Tibial nerve (tissue), 4 donors: ENCODE measurements at places on chromosomes 3 and 15. TPM values are rescaled to one million over a fixed set of nuclear protein-coding genes. Genes with fewer than 3 reads are reported as not detected.

- DNase-seq = no peak
Measured at GRCh38 chr3:187044206-187044605, 95.1 kb downstream of the RPL39L start.

GRCh38 chr3:186454881-186455703 lies 89.1 kb downstream of the CRYGS start:
- DNase-seq = no peak

- DNase-seq = no peak
Measured at GRCh38 chr3:189040656-189041335, 131.0 kb upstream of the TPRG1 start.

DNA sequence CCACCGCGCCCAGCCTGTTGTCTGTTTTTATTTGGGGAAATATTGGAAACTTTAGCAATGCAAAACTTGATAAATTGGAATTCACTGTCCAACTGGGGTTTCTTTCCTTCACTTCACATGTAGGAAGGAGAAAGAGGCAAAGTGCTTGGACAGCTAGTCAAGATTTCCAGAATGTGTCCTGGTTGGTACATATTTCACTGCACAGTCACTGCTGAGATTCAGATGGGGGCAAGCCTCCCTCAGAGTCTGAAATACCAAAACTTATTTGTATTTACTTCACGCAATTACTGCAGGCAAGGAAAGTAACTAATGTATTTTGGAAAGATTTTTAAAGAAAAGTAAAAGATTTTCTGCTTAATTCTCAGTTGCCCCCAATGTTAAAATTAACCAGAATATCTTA lies 21.0 kb downstream of the LRRC31 start:
- DNase-seq = no peak

- DNase-seq = no peak
Measured at GRCh38 chr3:37912052-37912733, 50.5 kb downstream of the CTDSPL start.

DNA sequence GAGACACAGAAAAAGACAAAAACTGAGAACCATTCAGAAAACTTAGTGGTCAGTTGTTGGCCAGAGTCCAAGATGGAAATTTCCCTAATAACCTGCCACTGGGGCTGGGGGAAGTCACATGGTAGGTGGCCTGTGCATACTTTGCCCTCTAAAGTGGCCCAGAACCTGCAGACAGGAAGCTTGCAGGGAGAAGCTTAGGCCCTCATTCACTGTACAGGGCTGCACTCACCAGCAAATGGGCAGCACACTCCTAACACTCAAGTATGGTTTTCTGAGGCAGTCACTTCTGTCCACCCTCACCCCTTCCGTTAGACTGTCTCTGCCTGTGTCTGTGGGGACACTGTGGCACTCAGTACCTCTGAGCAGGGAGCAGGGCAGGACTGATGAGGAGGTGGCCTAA lies 14.5 kb upstream of the RNU6-1 start:
- DNase-seq = no peak

- no peak for DNase-seq
Measured at GRCh38 chr15:55868707-55869106, 124.7 kb downstream of the NEDD4 start.

- DNase-seq = no peak
Measured at GRCh38 chr3:160956785-160957184, 148.4 kb downstream of the B3GALNT1 start.

DNA sequence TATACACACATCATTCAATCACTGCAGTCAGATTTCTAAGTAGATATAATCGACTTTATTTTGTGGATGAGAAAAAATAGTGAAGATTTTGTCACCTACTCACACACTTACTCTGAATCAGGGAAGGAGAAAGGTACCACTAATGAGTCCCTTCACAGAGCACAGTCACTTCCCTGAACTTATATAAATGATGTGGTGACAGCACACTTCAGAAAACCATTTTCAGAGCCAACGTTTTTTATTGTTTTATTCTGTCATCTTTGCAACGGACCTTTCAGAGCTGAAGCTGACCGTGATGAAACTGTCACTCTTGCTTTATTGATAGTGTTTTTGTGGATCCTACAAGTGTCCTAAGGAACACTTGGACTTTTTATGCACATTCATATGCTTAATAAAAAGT lies 956.6 kb downstream of the SQOR start:
- no peak for DNase-seq

DNA sequence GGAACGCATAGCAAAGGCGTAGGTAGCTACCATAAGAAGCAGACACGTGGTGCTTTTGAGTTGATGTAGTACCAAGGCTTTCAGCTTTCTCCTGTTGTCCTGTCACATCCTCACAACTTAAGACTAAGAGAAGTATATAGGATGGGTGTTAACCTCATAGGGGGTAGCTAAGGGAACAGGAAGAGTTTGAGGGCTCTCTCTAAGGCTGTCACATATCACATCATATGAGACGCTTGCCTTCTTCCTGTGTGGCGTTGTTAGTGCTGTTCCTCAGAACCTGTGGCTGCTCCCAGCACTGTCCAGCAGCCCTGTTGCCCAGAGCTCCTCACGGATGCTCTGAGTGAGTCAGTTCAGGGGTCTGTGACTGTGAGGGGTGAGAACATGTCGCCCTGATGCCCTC lies 14.7 kb downstream of the DHX30 start:
- no peak for DNase-seq

GRCh38 chr3:179450261-179450701 lies 989 bp downstream of the GNB4 start:
- DNase-seq = no peak

GRCh38 chr3:143247073-143247472 lies 127.5 kb downstream of the CHST2 start:
- no peak for DNase-seq

GRCh38 chr3:134563601-134564000 lies 77.7 kb downstream of the CEP63 start:
- DNase-seq = no peak

GRCh38 chr3:13074006-13074375 lies 762 bp upstream of the IQSEC1 start:
- DNase-seq = no peak

GRCh38 chr3:119841808-119842471 lies 60.0 kb downstream of the NR1I2 start:
- DNase-seq = no peak

GRCh38 chr15:38441130-38441519 lies 12.8 kb upstream of the FAM98B start:
- no peak for DNase-seq

- no peak for DNase-seq
Measured at GRCh38 chr3:116179091-116179490, 266.2 kb downstream of the LSAMP start.

- peak; percentile 17 for DNase-seq
Measured at GRCh38 chr3:50089609-50089945, 858 bp downstream of the RBM5 start.

GRCh38 chr3:50602595-50603191 lies 8.9 kb downstream of the CISH start:
- no peak for DNase-seq

DNA sequence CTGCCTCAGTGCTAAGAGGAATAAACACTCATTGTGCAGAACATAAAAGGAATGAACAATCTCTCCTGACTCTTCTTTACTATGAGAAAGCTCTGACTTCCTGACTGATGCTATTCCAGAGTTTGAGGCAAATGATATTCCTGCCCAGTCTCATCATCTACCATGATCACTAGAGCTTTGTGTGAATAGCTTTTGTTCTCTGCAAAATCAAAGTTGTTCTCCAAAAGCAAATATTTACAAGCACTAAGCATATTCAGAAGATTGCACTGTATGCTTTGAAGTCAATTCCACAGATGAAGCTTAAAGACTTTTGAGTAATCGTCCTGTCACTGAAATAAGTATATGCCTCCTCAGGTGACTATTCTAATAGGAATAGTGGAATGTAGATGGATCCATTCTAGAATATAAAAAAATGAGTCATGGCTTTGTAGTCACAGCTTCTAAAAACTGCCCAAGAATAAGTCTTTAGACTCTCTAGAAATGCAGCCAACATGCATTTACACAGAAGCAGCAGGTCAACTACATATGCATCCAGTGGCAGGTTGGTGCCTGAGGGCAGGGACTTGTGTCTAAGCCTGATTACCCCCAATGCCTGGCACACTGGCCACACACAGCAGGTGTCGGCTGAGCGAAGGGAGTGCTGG lies 34.6 kb downstream of the TNFAIP8L3 start:
- no peak for DNase-seq

- no peak for DNase-seq
Measured at GRCh38 chr3:71311661-71312046, 271.9 kb downstream of the FOXP1 start.

DNA sequence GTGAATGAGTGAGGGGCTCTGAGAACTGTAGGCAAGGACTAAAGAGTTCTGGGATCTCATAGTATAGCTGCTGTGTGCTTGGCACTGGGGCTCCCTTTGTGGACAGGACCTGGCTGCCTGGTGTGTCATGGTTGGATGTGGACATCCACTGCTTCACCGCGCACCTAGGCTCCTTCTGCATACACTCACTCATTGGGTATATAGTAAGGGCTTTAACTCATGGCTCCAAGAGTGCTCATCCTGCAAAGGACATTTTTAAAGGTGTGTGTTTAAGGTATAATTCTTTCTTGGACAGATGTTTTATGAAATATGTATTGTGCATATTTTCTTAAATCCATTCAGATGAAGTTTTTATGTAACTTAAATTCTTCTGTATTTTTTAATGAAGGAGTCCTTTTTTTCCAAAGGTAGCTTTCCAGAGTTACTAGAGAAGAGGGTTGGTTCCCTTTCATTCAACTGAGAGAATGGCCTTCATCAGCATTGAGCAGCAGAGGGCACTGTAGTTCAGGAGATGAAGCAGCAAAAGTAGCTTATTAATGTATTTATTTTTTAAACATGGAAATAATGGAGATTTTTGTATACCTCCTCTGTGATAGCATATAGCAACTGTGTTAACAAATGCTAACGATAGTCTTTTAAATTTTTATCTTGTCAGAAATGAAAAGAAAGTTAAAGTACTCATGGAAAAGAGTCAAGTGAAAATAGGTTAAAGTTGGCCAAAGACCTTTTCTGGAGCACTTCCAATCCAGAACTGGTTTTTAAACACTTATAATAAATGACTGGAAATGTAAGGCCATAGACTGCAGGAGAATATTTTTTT lies 25.2 kb downstream of the OXNAD1 start:
- no peak for DNase-seq

DNA sequence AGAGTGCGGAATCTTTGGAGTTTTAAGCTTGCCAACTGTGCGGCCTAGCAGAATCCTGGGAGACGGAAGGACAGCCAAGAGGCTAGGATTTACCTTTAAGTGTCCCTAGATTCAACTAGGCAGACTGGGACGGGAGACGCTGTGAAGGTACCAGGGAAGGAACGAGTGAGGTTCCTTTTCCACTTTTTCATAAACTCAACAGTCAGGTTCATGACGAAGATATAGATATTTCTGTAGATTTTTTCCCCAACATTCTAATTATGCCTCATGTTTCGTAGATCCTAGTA lies 564 bp upstream of the GABPB1 start:
- DNase-seq = no peak

GRCh38 chr15:43067717-43068461 lies 37.9 kb downstream of the UBR1 start:
- DNase-seq = no peak

DNA sequence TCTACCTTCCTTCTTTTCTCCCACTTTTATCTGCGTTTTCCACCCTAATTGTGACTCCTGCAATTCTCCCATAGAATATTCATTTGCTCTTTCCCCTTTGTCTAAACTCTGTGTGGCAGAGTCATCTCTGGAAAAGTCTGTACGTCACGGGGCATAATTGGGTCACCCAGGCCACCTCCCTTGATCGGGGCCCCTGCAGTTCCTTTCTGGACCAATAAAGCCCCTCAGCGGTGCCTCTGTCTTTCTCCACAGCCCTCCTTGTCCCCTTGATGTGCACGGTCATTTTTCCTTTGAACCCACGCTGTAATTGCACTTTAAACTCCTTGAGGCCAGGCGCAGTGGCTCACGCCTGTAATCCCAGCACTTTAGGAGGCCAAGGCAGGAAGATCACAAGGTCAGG lies 10.7 kb downstream of the UPK1B start:
- no peak for DNase-seq

DNA sequence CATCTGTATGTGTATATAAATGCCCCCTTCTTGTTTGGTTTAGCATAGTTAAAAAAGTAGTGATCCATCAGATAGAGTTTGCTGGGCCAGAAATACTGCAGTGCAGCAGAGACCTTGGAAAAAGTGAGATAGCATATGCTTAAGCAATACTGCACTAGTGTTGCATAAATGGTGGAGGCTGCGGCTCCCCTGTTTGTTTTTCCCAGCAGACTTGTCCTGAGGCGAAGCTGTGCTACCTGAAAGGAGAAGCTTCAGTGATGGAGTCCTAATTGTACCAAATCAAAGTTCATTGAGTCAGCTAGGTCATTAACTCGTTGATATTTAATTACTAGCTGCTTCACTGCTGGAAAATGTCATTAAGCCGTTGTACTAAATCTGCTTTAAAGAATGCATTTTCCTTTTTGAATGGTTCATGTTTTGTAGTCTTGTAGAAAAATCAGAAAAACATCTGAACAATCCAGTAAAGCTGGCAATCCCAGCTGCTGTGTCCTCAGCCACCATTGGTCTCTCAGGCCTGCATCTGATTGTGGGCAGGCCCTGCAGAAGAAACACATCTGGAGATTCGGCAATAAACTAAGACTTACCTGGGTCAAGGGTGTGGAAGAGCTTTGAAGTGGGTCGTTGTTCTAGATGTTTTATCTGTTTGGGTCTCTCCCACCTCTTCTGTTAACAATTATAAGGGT lies 169.6 kb downstream of the B3GALNT1 start:
- no peak for DNase-seq

GRCh38 chr3:31486865-31487533 lies 45.7 kb upstream of the STT3B start:
- DNase-seq = no peak

- no peak for DNase-seq
Measured at GRCh38 chr15:84881520-84881830, 3.0 kb upstream of the SLC28A1 start.

GRCh38 chr3:197407526-197407925 lies 109.1 kb upstream of the DLG1 start:
- DNase-seq = no peak

- DNase-seq = no peak
Measured at GRCh38 chr3:17557749-17558463, 184.5 kb downstream of the TBC1D5 start.

- DNase-seq = no peak
Measured at GRCh38 chr3:129535075-129535474, 6.6 kb downstream of the RHO start.

- DNase-seq = no peak
Measured at GRCh38 chr15:93089727-93090305, 805 bp upstream of the RGMA start.

The ATP13A5 gene
- not detected for total RNA-seq

The TP63 gene
- 4.2 TPM for total RNA-seq

The PAQR9 gene
- not detected for total RNA-seq

The CLDN1 gene
- total RNA-seq = 116 TPM

The ST6GAL1 gene
- 34.2 TPM for total RNA-seq

The PPP1R14D gene
- not detected for total RNA-seq

The LTF gene
- total RNA-seq = 0.30 TPM

The IL17RB gene
- total RNA-seq = 7.1 TPM

The AP3B2 gene
- total RNA-seq = 14.2 TPM

The DAZL gene
- not detected for total RNA-seq

The TMF1 gene
- 33.0 TPM for total RNA-seq

The SV2B gene
- total RNA-seq = 17.1 TPM

The TICRR gene
- not detected for total RNA-seq
